ENCODE measurements at places on chromosomes 4 and X. TPM values are rescaled to one million over a fixed set of nuclear protein-coding genes. Genes with fewer than 3 reads are reported as not detected.

CSAG3 gene
- total RNA-seq, result not detected

ARHGAP36 gene
- total RNA-seq, result not detected

SULT1E1 gene
- not detected for total RNA-seq

DNA sequence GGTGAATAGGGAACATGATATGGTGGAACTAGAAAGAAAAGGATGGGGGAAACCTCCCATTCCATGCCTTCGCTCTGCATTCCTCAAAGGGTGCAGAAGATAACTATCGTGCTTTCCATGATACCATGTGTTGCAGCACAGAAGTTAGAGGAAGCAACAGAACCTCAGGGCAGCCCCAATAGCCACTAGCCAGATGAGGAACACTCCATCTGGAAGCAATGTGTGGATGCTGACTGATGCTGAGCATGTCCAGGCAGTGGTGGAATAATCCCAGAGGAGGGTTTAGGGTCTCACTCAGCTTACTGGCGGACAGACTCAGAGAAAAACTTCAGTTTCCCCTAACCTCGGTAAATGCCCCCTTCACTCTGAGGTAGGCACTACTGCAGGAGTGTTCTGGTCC, 7.5 kb downstream of the SMIM10 start:
- H3K36me3 ChIP-seq, result no peaks in the 10 kb centered on the region
- H3K27me3 ChIP-seq, result peaks cover 4% of the 10 kb centered on the region
- H3K4me3 ChIP-seq, result no peak overlapping the region
- no peaks in the 10 kb centered on the region for H3K4me1 ChIP-seq
- no peak for DNase-seq

DNA sequence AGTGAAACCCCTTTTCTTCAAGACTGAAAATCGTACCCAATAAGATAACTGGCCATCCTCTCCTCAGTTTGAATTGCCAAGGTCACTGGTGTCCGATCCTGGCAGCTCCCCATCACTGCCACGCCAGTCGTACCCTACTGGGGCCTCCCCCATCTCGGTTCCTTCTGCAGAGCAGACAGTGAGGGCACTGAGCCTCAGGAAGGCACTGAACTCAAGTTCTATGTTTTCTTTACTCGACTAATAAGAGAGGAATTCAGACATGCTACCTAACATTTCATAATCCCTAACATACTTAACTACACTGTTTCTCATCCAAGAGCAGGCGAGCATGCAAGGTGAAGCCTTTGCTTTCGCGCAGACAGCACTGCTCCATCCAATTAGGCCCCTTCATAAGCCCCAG, 23.4 kb downstream of the ZFYVE28 start:
- no peak overlapping the region for H3K4me3 ChIP-seq
- H3K36me3 ChIP-seq, result no peaks in the 10 kb centered on the region
- DNase-seq, result no peak
- no peak overlapping the region for H3K27ac ChIP-seq
- peaks cover 36% of the 10 kb centered on the region for H3K27me3 ChIP-seq
- H3K4me1 ChIP-seq, result peaks cover 14% of the 10 kb centered on the region

GRCh38 chr4:22850630-22851029, 157.9 kb downstream of the GBA3 start:
- H3K27me3 ChIP-seq, result peaks cover 3% of the 10 kb centered on the region
- H3K27ac ChIP-seq, result no peak overlapping the region
- no peaks in the 10 kb centered on the region for H3K36me3 ChIP-seq
- no peak overlapping the region for H3K4me3 ChIP-seq
- no peaks in the 10 kb centered on the region for H3K4me1 ChIP-seq

DNA sequence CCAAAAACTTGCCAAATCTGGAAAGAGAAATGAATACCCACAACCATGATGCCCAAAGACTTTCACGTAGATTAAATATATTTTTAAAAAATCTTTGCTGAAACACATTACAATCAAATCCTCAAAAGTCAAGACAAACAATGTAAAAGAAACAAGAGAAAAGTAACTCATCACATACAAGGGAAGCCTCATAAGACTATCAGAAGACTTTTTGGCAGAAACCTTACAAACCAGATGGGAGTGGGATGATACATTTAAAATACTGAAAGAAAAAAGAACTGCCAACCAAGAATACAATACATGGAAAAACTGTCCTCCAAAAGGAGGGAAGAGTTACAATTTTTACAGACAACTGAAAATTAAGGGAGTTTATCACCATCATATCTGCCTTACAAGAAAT, 319.0 kb upstream of the INTU start:
- H3K4me3 ChIP-seq, result no peak overlapping the region
- no peak overlapping the region for H3K27ac ChIP-seq
- DNase-seq, result no peak
- no peaks in the 10 kb centered on the region for H3K36me3 ChIP-seq
- H3K4me1 ChIP-seq, result no peaks in the 10 kb centered on the region

- no peak overlapping the region for H3K4me3 ChIP-seq
- H3K4me1 ChIP-seq, result no peaks in the 10 kb centered on the region
- no peaks in the 10 kb centered on the region for H3K27me3 ChIP-seq
- DNase-seq, result no peak
Observed at GRCh38 chrX:95754411-95754810, 930.2 kb upstream of the DIAPH2 start.

- H3K4me3 ChIP-seq, result no peak overlapping the region
- H3K36me3 ChIP-seq, result no peaks in the 10 kb centered on the region
- H3K27ac ChIP-seq, result no peak overlapping the region
- DNase-seq, result no peak
Observed at GRCh38 chrX:150084496-150085229, 146.4 kb upstream of the EOLA2 start.

All from activated naive CD8-positive, alpha-beta T cell treated with anti-CD3 and anti-CD28 coated beads for 36 hours (primary cell).